ENCODE measurements at places on chromosomes 4 and X. TPM values are rescaled to one million over a fixed set of nuclear protein-coding genes. Genes with fewer than 3 reads are reported as not detected.

Gene GNL3L
- total RNA-seq: 25.6 TPM

Gene VEGFC
- 6.0 TPM for total RNA-seq

Gene FAM114A1
- 25.3 TPM for total RNA-seq

Gene HTN1
- not detected for total RNA-seq

Gene USP17L30
- not detected for total RNA-seq

Gene TMEM255A
- total RNA-seq: 0.97 TPM

Gene FATE1
- total RNA-seq: not detected

Measured in Right ventricle myocardium inferior (tissue), 1 donor.